ENCODE measurements at places on chromosomes 4 and X.

DNA sequence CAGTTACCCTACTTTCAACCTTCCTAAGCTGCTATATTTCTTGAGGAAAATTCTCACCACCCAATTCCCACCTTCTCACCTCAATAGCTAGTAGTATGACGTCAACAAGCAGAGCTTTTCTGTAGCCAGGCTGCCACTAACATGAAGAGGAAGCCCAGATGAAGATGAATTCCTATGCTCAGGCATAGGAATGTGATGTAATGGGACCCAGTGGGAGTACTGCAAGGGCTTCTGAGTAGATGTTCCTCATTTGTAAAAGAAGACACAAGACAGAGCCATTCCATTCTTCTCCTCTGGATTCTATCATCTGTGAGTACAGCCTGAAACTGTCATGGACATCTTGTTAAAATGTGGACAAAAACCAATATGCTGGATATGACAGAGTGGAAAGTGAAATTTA lies 81.6 kb upstream of the KLF3 start:
- DNase-seq, result no peak

DNA sequence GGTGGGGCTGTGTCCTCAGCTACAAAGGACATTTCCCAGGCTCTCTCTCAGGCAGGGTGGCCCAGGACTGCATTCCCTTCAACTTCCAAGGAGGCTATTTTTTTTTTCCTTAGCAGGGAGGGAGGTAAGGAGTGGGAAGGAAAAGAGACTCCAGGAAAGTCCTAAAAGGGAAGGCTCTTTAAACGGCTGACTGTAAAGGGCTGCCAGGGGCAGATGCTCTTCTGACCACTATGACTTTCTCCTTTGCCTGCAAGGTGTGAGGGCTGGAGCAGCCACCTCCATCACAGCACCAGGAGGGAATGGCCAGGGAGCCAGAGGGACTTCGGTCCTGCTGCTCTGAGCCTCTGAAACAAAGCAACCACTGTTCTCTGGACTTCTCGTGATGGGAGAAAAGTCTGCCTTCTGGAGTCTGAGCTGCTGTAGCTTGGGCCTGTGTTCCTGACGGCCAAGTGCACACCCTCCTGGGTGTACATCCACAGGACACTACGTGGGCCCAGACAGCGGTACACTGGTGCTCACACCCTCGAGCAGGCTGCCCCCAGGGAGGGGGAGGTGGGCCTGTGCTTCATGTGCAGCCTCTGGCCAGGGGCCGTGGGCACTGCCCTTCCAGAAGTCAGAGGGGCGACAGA lies 17.9 kb downstream of the NAT8L start:
- DNase-seq, result no peak

DNA sequence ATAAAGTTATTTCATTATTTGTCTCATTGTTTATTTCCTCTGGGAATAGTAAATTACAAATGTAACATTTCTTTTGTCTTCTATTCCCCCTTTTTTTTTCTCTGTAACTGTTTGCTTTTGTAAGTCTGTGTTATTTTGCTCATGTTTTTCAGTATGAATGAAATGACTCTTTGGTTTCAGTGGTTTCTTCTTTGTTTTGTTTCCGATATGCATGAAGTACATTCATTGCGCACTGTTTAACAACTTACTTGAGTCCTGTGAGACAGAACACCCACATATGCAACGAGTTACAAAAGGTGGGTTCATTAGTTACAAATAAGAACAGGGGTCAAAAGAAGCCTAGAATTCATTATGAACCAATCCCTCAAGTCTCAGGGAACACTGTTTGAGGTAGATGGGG lies 175.0 kb upstream of the UGT8 start:
- DNase-seq, result no peak

- DNase-seq, result no peak
These were observed 80.1 kb downstream of the RS1 start for GRCh38 chrX:18591834-18592233.

DNA sequence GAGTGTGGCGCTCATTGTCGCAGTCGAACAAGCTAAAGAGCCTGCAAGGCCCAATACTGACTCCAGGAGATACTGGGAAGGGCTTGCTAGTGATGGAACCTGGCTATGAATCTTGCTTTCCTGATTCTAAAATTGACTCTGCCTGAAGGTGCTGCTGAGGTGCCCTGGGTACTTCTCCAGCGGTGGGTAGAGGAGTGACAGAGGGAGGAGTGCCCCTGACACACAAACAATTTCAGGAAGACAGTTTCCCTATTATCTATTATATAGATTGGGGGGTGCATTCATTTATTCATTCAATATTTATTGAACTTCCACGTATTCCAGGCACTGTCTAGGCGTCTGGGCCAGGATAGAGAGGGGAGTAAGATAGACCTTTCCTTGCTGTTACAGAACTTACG lies 339.2 kb upstream of the GATB start:
- DNase-seq, result no peak

DNA sequence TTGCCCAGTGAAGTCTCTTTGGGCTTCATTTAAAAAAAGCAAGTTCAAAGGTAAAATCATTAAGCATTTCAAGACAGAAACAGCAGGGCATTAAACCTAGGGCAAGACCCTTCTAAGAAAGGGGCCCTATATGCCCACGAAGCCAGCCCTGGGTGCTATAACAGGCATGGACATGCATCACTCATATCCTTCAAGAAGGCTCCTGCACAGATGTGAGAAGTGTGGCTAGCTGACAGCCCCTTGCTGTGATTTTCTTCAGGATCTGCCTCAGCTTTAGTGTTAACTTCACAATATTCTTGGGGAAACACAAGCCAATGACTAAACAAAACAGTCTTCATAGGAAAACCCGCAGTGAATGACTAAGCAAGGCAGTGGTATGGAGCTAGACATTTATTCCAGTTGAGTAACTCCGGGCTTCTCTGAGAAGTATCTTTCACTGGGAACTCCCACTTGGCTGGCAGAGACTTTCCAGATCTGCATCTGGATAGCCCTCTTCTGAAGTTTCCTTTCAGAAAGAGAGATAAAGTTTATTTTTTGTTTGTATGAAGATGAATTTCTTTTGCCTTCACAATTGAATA lies 11.9 kb upstream of the MAOA start:
- peak; percentile 19 for DNase-seq

- DNase-seq, result no peak
These were observed 241.8 kb downstream of the GRIA3 start for GRCh38 chrX:123425904-123426303.

GRCh38 chrX:27254656-27255055 lies 208.5 kb downstream of the PPP4R3C start:
- no peak for DNase-seq

DNA sequence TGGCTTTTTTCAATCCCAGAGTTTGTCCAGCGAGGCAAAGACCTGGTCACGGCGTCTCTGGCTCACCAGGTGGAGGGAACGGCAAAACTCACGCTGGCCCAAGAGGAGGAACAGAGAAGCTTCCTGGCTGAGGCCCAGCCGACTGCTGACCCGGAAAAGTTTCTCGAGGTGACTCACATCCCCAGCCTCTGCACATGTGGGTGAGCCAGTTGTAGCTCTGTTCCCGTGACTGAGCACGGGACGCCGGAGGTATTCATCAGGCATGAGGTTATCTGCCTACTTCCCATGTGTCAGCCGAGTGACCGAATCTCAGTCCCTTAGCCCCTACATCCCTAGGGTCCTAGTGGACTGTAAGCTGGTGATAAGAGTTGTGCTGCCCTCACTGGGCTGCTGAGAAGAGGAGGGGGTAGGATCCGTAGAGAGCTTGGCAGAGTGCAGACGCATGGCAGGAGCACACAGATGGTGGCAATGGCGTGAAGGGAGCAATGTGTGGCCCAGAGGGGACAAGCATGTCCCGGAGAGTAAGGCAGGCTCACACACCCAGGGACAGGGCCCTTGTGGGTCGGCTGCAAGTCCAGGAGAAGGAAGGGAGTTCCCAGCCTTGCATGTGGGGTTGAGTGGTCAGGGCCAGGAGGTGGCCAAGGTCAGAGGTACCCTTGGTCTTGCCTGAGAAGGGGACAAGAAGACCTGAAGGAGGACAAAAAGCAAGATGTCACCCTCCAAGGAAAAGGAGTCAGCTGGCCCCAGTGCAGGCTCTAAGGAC lies 42.9 kb downstream of the EVC start:
- DNase-seq, result peak; percentile 95

DNA sequence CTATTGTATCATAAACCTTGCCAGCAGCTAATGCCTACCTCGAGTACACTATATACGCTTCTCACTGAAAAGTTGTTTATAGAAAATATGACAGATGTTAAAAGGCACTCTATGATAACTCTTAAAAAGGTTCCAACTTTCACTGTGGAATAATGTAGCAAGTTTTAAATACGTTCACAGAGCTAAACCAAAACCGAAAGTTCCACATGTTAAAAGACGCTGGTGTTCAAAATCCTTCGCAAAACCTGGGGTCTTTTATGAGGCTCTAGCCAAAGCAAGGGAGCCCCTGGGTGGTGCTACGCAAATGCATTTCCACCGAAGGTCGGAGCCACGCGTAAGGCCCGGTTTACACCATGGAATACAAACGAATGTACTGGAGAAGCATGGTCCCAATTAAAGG lies 103.7 kb upstream of the TENM3 start:
- no peak for DNase-seq
